ENCODE measurements at places on chromosomes 4 and X.

GRCh38 chr4:148881860-148882643 is 439.8 kb upstream of the NR3C2 start:
- no peak for DNase-seq

GRCh38 chrX:16603822-16604221 is 46.1 kb upstream of the S100G start:
- no peak for DNase-seq

DNA sequence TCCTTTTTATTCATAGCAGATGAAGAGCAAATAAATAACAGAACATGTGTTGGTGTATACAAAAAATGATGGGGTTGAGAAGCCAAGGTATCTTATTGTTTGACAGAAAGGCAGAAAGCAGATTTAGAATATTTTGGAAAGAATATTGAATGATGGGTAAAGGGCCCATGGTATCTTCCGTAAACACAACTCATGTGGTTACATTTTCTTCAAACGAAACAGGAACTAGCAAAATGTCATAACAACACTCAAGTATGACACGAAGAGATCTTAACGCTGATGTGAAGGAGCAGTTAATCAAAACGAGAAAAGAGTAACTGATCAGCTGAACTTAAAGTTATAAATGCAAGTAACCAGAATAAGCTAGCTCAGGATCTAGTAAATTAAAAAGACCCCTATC is 195.7 kb upstream of the GK2 start:
- no peak for DNase-seq

DNA sequence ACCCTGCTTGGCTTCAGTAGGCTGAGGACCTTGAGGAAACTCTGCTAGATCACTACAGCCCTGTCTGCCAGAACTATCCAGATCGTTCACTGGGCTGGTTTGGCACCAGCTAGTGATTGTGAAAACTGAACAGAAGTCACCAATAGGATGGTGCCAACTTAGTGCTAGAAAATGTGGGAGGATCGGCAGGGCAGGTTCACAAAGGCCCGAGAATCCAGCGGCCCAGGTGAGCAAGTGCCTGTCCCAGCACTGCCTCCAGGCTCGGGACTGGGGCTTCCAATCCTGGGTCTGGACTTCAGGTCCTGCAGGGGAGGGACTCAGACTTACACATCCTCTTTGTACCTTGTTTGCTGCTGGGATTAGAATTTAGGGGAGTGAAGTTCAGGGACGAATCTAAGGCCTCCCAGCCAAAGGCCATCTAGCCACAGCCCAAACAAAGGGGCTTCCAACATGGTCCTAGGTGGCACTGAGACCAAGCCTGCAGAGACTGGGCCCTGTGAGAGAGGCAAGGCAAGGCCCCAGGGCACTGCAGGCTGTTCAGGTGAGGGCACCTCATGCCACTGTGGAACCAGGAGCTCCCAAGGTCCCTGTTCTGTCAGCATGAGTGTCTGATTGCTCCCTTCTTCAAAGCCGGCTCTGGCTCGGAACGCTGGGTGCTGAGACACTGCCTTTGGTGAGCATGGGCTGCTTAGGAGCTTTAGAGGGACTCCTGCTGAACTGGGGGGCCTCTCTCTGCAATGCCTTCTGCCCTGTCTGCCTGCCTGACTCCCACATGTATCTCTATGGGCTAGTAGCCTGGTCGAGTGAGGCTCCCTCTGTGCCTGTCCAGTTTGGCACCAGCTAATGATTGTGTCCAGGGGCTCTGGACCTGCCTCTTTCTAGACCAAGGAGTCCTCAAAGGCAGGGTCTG is 20.7 kb upstream of the ZNF185 start:
- DNase-seq: no peak

DNA sequence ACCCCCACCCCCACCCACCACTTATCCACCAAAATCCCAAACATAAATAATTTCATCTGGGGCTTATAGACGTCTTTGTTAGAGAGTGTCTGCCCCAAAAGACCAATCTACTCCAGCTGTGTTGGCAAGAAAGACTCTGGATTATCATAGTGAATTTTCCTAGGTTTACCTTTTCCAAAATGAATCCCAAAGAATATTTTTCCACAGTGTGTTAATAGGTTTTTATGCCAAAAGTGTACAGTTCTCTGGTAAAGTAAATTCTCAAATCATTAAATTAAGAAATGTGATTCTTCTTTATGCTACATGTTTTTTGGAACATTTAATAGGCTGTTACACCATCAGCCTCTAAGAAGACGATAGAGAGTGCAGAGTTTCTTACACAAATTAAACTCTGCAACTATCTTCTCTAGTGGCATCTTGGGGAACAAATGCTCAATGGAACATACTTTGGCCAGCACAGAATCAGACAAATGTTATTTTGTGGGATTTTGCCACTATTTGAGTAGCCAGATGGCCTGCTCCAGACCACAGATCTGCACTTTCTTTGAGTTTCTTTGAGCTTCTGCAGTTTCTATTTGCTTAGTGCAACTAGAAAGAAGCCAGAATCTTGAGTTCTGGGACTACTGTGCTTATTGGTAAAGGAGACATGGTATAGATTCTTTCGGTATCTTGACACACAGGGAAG is 206.0 kb downstream of the KIT start:
- no peak for DNase-seq

DNA sequence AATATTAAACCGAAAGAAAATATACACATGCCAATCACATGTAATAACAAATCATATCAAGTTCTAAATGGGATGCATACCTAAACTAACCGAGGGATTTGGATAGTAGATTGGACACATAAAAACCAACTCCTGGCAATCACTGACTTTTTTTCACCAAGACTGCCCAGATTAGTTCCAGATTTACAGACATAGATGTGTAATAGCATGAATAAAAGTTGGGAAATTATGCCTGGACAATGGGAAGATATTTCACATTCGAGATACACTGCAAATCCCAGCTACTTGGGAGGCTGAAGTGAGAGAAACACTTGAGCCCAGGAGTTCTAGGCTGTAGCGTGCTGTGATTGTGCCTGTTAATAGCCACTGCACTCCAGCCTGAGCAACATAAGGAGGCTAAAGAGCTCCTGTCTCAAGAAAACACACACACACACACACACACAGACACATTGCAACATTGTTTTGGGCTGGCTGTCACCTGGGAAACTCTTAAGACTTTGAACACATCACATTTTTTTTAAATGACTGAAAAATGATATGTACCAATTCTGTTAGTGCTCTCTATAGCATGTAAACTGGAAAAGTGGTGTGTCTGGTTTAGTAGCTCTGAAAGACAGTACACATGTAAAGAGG is 5.7 kb downstream of the RAB40A start:
- DNase-seq: no peak

GRCh38 chr4:77236806-77237205 is 79.8 kb downstream of the CCNG2 start:
- DNase-seq: no peak

- no peak for DNase-seq
These were observed 122.4 kb downstream of the BCOR start for GRCh38 chrX:39975101-39975925.

DNA sequence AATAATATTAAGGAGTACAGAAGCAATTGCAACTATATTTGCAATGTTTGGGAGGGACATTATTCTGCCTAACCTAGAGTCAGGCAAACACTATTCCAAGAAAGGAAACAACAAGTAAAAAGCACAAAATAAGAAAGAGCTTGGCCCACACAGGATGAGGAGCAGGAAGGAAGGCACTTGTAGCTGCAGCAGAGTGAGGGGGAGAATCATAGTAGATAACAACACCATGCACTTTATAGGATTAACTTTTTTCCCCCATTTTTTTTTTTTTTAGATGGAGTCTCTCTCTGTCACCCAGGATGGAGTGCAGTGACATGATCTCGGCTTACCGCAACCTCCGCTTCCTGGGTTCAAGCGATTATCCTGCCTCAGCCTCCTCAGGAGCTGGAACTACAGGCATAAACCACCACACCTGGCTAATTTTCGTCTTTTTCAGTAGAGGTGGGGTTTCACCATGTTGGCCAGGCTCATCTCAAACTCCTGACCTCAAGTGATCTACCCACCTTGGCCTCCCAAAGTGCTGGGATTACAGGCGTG is 10.3 kb upstream of the JCHAIN start:
- no peak for DNase-seq

DNA sequence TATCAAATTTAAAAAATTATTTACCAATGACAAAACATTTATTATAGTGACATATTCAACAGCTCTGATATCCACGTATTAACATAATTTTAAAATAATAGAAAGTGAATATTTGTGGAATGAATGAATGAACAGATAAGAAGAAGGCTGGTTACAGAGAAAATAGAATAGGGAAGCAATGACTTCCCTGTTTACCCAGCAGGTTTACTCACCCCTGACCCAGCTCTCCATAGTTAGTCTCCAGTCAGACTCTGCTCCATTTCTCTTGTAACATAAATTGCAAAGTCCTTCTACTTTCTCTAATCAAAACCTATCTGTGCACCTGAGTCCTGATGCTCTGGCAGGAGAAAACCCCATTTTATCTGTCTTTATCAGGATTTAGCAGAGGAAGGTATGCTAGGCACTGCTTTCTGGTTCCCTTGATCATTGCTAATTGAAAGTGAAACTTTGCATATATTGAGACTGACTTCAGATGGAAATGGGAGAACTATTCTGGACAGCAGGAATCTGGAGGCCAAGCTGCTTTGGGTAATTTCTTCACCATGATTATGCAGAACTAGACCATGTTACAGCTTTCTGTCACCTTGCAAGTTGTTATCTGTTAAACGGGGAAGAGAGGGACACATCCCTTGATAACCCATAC is 363.0 kb downstream of the FAT4 start:
- no peak for DNase-seq

DNA sequence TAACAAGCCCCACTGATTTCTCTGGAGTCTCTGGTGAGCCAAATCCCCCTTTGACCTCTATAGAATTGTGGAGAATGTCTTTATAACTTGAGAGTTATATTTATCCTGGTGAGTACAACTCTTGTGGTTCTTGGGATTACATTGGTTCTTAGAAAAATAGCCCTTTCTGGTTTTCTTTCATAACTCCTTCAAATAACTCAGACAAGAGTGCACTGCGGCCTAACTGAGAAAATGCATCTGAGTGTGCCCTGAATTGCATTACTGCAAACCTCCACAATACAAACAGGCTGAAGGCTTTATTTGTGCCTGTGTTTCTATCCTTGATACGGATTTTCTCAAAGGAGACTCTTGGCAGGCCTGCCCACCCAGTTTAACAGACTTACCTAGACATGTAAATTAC is 2.7 kb downstream of the BEX3 start:
- DNase-seq: no peak

DNA sequence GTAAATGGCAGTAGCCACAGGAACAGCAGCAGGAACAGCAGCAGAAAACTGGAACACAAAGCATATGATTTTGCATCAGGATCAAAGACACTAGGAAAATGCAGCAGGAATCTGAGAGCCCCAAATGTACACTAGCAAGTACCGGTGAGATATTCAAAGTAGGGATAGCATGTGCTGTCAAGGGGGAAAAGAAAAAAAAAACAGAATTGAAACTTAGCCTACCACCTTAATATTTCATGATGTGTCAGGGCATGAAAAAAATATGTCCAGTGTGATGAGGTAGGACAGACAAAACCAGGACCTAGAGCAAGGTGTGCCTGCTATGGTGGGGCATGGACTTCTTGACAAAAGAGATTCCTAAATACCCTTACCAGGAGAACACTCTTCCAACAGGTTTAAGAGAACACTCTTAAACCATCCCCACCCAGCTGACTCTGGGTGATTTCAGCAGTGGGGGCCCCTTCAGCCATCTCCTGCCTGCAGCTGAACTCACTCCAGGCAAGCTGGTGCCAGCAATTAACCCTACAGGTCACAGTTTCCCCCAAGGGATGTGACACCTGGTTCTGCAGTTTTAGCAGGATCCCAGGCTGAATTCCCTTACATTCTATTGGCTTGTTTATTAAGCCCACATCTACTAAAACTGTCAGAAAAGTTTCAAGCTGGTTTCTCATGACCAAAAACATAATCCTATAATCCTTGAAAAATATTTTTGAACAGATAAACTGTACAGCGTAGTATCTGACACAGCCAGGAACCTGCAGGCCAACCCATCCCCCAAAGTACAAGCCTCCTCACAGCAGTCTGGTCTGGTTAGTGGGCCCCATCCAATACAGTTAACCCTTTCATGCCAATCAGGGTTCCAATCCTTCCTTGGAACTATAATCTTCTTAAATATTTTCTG is 62.9 kb upstream of the FMR1 start:
- DNase-seq: no peak

DNA sequence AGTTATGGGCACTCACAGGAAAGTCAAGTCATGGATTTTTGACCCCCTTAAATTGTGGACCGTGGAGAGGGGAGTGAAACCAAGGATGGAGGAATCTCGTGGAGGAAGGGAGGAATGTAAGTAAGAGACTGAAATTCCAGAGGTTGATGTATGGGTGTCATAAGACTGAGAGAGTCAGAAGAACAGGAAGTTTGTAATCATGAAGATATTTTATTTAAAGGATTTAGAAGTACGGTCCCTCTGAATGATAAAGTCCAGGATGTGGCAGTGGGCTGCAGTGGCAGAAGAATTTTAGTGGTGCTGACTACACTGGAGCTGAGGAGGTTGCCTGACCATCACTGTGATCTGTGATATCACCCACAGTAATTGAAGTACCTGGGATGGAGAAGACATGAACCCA is 57.8 kb downstream of the DCLK2 start:
- no peak for DNase-seq

- no peak for DNase-seq
These were observed 51.2 kb downstream of the DCUN1D4 start for GRCh38 chr4:51894059-51894645.

GRCh38 chr4:105426187-105426897 is 47.5 kb downstream of the PPA2 start:
- DNase-seq: no peak

DNA sequence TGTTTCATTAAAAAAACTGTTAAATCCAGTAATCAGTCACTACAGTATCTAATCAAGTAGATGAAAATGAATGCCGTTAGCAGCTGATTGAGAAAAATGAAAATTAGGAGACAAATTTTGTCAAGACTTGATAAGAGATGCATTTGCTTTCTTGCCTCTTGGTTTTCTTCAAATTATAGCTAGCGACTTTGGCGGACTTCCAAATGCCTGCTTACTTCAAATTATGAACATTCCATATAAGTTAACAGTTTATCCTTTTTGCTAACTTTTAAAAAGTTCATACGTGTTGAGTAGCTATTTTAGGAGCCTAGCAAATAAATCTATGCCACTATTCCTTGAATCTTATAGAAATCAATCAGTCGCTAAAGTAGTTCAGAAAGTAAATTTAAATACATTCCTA is 58.8 kb downstream of the PPP4R3C start:
- no peak for DNase-seq

DNA sequence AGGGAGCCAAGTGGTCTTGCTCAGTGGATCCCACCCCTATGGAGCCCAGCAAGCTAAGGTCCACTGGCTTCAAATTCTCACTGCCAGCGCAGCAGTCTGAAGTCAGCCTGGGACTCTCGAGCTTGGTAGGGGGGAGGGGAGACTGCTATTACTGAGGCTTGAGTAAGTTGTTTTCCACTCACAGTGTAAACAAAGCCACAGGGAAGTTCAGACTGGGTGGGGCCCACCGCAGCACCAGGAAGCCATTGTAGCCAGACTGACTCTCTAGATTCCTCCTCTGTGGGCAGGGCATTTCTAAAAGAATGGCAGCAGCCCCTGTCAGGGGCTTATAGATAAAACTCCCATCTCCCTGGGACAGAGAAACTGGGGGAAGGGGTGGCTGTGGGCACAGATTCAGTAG is 721.0 kb upstream of the NDST4 start:
- DNase-seq: no peak

GRCh38 chr4:31193521-31193920 is 473.4 kb downstream of the PCDH7 start:
- no peak for DNase-seq

Data from SK-N-MC (cell line).